NCI-H748 treated with DMSO at 0.1 percent for 48 hours (cell line): ENCODE measurements at places on chromosomes 2 and 18.

DNA sequence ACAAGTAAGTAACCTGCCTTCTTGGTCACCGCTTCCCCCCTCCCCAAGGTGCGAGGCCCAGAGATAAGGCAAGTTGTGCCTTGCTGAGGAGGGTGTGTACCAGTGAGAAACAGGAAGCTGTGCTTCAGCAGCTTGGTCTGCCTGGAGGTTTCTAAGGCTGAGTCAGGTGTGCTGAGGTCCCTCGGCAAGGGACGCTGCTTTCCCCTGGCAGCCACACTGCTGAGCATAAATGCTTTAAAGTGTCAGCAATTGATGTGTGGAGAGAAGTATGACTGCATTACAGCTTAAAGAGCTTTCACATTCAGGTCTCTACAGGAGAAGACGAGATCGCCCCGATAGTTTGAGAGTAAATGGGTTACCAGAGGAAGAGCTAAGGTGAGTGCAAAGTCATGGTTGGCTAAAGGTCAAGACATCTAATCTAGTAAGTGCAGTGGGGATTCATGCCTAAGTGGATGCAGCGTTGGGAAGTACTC, 86.9 kb downstream of the LIMS1 start:
- no peak for DNase-seq

DNA sequence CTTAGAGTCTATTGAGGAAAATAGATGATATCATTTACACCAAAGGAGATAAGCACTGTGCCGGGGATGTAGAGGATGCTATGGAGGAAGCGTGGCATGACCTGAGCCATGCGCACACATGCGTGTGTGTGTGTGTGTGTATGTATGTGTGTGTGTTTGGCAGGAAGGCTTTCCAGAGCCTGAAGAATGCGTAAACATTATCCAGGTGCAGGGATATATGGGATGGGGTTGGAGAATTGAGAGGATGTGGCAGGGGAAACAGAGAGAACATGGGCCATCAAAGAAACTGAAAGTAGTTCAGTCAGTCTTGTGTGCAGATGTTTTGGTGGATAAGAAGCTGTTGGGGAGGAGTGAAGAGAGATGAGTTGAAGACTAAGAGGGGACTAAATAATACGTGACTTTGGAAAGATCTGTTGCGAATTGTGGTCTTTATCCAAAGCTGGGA, 9.3 kb upstream of the STAT1 start:
- no peak for DNase-seq

DNA sequence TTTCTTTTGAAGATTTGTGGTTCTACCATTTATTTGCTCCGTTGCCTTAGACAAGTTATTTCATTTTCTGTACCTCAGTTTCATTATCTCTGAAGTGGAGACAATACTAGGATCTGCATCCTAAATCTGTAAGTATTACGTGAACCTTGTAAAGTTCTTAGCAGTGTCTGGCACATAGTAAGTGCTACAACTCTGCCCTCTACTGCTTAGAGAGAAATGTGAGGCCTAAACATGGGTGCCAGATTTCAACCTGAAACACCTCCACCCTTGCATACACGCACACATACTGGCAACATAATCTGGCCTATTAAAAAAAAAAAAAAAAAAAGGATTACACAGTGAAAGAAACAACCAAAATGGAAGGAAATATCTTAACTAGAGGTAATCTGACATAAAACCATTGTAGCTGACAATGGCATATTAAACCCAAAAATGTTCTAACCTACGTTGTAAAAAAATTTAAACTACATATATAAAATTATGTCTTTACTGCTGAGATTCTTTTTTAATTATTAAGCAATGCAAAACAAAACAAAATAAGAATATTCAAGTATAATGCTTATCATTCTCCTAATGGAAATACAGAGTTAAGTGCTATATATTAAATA, 132.6 kb downstream of the MAP2 start:
- peak; percentile 32 for DNase-seq

DNA sequence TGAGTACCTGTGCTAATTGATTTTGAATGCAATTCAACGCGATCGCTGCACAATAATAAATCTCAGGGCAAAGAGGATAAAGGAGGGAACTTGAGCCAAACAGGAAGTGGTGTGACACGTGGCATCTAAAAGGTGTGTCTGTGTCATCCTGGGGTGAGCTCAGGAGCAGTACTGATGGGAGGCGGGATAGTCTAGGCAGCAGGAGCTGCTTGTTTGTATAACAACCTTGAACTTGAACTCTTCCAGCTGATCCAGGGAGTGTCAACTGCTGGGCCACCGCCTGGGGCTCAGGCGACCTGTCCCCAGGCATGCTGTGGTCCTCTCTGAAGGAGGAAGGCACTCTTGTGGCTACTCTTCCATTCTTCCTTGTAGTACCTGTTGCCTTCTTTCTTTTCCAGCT, 61.2 kb downstream of the BOD1L2 start:
- DNase-seq = peak; percentile 73

GRCh38 chr2:88841224-88841929, 149.9 kb downstream of the RPIA start:
- no peak for DNase-seq

- no peak for DNase-seq
Measured at GRCh38 chr2:241945803-241946202, 76.3 kb downstream of the RTP5 start.

DNA sequence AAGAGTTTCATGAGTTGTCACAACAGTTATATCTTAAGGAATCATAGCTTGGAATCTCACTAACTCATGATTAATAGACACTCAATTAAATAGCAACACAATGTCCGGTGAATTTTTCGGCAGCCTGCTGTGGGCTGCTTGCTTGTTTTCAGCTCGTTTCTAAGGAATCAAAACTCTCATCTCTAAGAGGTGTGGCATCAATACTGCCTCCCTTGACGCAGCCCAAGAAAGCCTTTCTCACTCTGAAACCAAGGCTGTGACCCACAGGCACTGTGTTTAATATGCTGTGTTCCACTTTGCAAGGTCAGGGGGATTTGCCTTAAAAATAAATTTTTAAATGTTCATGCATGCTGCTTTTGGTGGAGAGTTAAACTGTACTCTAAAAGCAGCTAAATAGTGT, 5.4 kb downstream of the DCC start:
- no peak for DNase-seq

- peak; percentile 39 for DNase-seq
Measured at GRCh38 chr18:37361335-37362157, 204.1 kb downstream of the CELF4 start.

GRCh38 chr2:197079832-197080555, 153.5 kb upstream of the PGAP1 start:
- peak; percentile 85 for DNase-seq

DNA sequence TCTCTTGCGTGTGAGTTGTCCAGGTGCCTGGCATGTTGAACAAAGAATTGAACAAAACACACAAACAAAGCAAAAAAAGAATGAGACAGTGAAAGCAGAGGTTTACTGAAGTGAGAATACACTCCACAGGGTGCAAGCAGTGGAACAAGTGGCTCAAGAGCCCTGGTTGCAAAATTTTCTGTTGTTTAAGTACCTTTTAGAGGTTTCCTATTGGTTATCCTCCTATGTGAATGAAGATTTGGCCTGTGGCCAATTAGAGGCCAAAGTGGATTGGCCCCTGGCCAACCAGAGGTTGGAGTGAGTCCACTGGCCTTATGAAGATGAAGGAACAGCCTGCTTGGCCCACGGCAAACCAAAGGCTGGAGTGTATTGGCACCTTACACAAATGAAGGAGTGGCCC, 1188.5 kb upstream of the NRXN1 start:
- peak; percentile 97 for DNase-seq

DNA sequence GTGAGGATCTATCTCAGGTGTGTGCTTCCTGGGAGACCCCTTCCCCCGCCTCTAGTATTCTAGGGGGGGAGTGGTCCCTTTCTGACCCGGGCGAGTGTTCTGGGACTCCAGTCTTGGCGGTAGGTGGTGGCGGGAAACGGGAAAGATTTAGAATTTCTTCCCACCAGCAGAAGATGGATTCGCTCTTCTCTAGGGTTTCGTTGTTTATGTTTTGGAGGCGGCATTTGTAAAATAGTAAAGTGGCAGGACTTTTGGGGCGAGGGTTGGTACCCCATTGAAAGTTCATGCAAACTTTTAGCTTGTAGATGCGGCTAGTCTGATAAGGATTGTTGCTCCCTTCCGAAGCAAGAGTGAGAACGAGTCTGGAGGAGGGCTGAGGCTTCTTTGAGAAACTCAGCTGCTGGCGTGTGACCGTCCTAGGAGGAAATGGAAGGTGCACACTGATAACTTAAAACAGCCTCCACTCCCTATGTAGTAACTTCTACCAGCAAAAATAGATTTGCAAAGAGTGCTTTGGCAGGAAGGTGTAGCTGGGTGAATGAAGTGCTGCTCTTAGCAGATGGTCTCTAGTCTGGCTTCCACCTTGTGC, 412 bp downstream of the GPD2 start:
- DNase-seq = no peak

GRCh38 chr18:3624935-3625741, 175.2 kb downstream of the TGIF1 start:
- no peak for DNase-seq

GRCh38 chr2:99152199-99152895, 2.4 kb downstream of the TSGA10 start:
- no peak for DNase-seq

DNA sequence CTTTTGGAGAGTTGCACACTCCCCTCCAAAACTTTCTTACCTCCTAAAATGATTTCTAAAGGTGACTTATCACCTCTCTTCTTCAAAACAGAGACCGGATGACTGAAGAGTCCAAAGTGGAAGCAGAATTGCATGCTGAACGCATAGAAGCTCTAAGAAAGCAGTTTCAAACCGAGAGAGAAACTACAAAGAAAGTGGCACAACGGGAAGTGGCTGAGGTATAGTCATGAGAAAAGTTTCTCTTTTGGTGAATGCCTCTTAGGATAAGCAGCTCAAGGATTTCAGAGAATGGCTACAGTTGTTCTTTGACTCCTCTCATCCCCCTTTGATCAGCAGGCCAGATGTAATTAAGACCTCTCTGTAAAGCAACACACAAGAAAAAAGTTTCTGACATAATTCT, 73.6 kb downstream of the GTF3C3 start:
- no peak for DNase-seq

GRCh38 chr18:62374410-62374965, 49.4 kb downstream of the TNFRSF11A start:
- no peak for DNase-seq

GRCh38 chr2:205475416-205475768, 206.9 kb upstream of the NRP2 start:
- no peak for DNase-seq

DNA sequence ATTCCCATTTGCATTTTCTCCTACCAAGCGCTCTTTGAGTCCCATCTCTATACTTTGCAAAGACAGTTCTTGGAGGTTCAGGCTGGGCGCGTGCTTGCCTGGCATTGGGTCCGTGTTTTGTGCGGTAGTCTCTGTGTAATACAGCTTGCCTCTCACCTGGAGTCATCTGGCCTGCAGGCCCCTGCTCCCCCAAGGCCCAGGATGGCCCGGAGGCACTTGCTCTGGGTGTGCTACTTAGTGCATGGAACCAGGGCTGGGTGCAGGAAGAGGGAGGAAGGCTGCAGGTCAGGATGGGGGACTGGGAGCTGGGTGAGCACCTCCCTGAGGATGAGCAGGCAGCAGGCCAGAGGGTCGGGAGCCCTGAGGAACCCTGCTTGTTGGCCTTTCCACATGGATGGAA, 220.9 kb downstream of the LDLRAD4 start:
- DNase-seq = no peak

- peak; percentile 95 for DNase-seq
Measured at GRCh38 chr2:172091761-172092566, 6.7 kb downstream of the DLX1 start.
